Iris pigment epithelial cell (primary cell): ENCODE measurements at places on chromosomes 7 and 10.

DNA sequence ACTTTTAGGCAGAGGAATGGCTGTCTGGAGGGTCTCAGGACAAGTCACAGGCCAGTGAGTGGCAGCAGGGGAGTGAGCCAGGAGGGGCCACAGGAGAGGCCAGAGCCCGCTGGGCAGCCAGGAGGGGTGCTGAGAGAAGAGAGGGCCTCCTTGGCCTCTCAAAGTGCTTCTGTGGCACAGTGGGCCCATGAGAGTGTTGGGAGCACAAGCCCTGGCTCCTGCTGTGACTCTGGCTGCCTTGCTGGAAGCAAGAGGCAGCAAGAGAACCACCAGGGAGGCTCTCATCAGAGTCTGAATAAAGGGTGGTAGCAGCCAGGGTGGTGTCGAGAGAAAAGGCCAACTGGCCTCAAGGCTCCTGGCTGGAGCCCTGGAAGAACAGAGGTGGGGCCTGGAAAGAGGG, 91.1 kb downstream of the VOPP1 start:
- DNase-seq = no peak

- no peak for DNase-seq
Measured at GRCh38 chr10:128877141-128877540, 589.9 kb upstream of the MGMT start.

GRCh38 chr7:142913051-142913450, 20.5 kb downstream of the TRPV5 start:
- DNase-seq = peak; percentile 1

DNA sequence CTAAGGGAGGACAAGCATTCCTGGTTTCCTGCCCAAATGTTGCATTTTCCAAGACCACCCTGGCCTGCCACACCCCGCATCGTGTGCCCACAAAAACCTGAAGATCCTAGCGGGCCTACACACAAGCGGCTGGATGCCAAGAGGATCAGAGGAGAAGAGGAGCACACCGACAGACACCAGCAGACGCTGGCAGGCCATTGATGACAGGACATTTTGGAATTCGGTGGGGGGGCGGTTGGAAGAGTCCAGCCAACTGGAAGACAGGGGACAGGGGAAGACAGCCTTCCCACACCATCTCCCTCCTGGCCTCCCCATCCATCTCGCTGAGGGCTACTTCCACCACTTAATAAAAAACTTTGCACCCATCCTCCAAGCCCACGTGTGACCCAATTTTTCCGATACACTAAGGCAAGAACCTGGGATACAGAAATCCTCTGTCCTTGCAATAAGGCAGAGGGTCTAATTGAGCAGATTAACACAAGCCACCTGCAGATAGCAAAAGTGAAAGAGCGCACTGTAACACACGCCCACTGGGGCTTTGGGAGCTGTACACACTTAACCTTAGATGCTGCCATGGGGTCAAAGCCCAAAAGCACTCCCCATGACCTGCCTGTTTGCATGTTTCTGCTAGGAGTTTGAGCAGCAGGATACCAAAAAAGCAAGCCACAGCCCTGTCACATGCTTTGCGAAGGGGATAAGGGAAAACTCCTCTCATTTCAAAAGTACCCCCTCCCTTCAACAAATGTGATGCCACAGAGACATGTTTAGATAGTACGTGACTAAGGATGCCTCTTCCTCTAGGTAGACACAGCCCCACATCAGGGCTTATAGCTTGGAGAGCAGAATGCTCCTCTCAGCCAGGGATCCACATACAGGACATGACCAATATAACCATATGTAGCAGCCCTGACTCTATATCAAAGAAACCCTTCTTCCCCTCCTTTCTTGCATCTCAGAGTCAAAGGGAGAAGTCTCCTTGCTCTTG, 13.4 kb upstream of the SMNDC1 start:
- no peak for DNase-seq
